ENCODE measurements at places on chromosomes 1 and 21.

DNA sequence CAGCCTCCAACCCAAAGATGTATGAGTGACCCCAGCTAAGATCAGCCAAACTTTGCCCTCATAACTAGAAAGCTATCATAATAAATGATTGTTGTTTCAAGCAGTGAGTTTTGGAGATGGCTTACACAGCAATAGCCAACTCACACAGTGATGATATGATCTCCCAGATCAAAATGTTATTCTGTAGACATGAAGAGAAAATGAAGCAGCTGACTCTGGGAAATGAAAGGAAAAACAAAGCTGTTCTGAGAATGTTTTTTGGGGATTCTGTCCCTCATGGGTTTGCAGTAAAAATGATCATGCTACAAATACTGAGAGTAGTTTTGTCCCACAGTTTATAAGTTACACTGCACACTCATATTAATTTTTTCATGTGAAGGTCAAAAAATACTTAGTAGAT, 617.8 kb downstream of the MRPL39 start:
- no peak for DNase-seq

- DNase-seq = no peak
These were observed 9.4 kb downstream of the PLEKHA6 start for GRCh38 chr1:204350312-204350711.

DNA sequence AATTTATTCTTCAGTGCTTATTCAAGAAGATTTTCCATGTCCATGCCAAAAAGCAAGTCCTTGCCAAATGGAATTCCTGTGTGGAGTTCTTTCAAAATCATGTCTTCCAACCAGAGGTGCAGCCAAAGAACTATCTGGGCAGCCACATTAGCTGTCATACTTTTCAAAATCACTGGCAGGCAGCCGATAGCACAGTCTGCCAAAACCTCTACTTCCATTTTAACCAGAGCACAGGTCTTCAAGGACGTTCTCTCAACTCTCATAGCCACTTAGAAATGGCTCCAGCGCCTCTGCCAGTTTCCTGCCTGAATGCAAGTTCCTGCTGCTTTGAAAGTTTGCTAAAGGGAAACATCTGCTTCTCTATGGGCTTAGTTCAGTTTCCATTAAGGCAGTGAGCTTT, 975.7 kb upstream of the ADGRL4 start:
- no peak for DNase-seq

GRCh38 chr1:32981003-32981901, 16.6 kb upstream of the RNF19B start:
- peak; percentile 68 for DNase-seq

DNA sequence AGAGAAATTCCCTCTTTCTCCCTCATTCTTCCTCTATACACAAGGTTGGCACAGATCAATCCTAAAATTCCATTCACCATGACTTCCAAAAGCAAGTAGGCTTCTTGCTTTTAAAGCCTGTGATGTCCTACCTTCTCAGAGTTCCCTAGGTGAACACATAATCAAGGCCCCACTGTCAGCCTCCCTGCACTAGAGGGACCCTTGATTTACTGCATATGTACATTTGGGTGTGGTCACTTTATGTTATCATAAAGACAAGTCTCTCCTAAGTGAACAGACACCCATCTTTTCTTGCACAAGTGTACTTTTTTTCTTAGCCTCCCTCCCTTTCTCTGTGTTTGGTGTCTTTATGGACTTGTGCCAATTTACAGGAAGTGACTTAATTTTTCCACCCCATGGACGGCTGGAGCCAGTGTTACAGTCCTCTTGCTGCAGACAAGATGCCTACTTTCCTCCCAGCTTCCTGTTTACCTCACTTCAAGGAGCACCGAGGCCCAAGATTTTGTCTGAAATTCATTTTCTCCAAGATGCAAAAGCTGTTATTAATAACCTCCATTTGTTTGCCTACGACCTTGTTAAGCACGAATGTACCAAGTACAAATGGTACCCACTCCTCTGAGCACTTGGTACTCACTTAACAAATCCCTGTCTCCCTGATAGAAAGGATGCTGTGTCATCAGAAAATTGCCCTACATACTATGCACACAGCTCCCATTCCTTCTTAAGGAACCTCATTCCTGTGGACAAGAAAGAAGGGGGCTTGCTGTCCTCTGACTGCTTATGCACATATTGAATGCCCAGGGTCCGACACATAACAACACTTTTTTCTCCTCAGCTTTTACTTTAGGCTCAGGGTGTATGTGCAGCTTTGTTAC, 82.8 kb upstream of the SLC44A3 start:
- DNase-seq = no peak

DNA sequence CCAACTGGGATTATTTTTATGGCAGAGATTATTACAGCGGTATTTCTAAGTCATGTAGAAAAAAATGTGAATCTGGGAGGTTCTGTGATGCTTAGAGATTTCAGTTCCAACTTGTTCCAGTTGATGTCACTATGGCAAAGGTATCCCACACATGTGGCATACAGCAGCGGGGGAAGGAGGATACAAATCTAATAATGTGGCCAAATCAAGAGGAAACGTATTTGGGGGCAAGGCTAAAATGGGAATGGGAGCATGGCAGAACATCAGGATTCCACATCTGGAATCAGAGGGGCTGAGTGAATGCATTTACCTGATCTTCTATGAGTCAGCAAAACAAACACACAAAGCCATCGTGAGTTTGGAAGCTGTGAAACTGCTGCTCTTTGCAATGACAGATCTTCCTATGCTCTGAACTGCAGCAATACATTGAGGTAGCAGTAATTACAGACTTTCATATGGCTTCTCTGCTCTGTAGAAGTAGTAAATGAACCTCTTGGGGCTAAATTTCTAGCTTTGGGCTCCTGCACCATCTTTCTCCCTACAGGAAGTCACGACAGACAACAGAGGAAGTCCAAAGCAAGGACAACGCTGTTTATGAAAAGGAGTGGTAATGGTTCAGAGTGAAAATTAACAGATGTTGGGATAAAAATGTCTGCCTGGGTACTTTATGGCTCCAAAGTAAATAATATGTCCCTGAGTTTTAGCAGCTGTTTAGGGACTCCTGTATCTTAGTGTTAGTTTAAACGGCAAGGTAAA, 55.5 kb downstream of the GABPA start:
- no peak for DNase-seq

DNA sequence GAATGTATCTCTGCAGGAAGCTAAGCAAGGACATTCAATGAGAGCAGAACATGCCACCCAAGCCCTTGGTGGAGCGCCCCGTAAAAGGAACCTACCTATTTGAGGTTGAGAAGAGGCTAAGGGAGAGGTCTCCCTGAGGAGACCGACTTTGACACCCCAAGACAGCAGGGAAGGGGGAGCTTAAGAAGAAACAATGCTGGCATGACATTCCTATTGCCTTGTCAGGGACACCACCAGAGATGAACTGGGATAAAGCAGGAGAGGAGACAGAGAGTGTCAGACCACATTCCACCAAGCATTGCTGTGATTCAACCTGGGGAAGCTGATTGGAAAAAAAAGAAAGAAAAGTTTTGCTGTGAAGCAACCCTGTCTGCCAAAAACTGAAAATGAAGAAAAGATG, 13.3 kb upstream of the S100A2 start:
- DNase-seq = no peak

DNA sequence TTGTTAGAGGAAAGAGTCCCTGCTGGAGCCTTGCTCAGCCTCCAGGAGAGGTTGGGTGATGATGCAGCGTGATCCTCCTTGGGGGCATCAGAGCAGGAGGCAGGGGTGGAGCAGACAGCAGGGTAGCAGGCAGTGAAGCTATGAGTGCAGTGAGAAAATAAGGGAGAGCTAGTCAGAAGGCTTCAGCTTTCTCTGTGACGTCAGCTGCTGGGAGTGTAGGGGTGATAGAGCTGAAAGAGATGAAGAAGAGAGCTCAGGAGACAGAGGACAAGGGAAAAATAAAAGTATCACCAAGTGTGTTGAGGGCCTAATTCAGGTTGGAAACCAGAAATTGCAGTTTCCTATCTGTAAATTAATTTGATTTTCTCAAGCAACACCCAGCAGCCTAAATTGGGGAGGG, 2.2 kb upstream of the ADAM30 start:
- DNase-seq = no peak

DNA sequence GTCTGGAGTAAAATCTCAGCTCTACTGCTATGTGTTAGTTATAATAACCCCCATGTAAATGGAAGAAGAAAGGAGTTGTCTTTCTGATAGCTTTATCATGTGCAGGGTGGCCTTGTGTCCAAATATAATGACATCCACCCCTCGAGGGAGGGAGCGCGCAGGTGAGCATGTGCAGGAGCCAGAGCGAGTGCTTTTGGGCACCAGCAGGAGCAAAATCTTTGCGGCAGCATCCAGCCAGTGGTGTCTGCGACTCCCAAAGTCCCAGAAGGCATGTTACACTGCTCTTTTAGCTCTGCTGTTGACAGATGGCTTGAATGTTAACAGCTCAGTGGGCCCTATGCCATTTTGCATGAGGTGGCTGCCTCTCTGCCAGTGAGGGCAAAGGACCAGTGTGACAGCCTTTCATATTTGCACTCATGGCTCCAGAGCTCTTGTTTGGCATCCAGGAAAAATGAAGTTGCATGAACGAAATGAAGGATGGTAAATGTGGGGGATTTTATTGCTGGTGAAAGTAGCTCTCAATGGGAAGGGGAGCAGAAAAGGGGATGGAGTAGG, 146.7 kb downstream of the HMCN1 start:
- DNase-seq = no peak

DNA sequence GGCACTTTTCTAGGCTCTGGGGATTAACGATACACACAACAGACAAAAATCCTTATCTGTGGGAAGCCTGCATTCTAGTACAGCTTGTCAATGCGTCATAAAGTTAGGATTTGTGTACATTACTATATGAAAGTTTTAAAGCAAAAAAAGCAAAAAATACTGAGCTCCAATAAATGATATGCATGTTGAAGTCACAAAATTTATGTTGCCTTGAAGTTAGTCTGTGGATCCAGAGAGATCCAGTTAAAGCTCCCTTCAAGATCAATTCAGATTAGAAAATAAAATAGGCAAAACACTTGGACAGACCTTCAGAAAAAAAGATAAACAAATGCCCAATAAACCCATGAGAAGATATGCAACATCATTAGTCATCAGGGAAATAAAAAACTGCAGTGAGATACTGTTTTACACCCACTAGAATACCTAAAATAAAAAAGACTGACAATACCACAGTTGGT, 33.1 kb upstream of the KCNQ4 start:
- DNase-seq = no peak

DNA sequence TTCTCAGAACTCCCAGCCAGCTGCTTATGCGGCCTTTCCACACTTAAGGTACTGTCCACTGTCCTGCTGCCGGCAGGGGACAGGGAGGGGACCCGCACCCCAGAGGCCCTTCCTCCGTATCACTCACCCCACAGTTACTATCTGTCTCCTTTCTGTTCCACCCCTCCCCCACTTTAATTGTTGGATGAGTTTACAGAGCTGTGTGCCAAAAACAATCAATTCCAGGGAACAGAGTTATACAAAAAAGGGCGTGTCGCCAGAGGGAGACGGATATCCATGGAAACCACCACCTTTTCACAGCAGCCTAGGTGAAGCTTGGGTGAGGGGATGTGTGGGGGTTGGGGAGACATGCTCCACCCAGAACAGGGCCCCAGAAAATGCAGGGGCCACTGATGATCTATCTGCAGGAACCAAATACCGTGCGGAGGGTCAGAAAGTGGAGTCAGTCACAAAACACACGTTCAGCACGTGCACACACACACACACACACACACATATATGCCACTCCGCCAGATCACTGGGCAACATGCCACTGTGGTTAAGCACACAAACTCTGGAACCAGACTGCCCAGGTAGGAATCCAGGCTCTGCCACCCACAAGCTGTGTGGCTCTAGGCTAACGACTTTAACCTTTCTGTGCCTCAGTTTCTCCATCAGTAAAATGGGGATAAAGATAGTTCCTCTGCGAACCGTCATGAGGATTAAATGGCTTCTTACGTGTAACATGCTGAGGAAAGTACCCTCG, 30.5 kb downstream of the CASZ1 start:
- DNase-seq = no peak

DNA sequence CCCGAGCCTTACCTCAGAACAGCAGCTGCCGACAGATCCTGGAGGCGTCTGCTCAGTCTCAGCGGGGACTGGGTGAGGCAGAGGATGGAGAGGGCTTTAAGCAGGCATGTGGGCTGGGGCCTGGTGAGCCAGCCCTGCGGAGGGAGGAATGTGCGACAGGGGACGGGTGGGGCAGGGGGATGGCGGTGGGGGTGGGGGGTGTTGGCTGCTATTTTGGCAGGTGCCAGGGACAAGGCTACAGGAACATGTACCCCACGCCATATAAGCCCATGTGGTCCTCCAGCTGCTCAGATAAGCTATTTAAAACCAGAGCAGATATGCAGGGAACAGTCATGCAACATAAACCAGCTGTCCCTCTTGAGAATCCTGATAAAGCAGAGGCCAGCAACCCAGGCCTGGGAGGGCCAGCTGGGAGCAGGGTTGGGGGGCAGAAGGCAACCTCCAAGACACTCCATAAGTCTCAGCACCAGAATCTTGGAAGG, at the start of gene TNNT2:
Gene TNNT2, minus strand, starts transcription at position 70 of the 482 bp plus-strand sequence. CDS start 4,426 bp downstream, outside the sequence.
- no peak for DNase-seq

GRCh38 chr21:29164323-29164942, 34.0 kb downstream of the MAP3K7CL start:
- DNase-seq = no peak

DNA sequence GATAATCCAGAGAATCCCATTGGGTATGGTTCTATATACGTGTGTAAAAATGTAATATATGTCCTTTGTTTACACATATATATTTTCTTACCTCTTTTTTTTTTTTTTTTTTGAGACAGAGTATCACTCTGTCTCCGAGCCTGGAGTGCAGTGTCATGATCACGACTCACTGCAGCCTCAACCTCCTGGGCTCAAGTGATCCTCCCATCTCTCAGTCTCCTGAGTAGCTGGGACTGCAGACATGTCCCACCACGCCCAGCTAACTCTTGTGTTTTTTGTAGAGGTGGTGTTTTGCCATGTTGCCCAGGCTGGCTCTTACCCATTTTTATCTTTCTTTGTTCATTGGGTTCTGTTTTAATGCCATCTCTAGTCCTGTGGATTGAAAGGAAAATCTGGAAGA, 59.5 kb downstream of the ZBTB17 start:
- no peak for DNase-seq

GRCh38 chr1:207342332-207342731, 20.9 kb downstream of the CD55 start:
- DNase-seq = no peak

DNA sequence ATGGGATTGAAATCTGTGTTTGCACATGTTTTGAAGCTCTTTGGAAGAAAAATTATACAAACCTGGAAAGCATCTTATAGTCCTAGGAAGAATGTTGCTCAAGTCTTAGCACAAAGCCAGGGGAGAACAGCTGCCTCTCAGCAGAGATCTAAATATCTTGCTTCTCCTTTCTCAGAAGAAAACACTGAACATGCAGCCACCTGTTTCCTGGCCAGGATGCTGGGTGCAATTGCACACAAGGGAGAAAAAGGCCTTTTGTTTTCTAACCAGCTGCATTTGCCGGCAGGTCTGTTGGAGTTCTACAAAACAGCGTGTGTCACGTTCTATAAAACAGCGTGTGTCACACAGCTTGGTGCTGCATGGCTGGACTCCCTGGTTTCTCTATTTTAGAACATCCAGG, 259.6 kb upstream of the PLD5 start:
- no peak for DNase-seq

GRCh38 chr1:104648269-104648691, 898.6 kb downstream of the AMY1C start:
- DNase-seq = no peak

- DNase-seq = no peak
These were observed 243.1 kb downstream of the FOXD2 start for GRCh38 chr1:47680815-47681475.

Measured in stimulated activated naive CD4-positive, alpha-beta T cell (primary cell).